Stimulated activated CD4-positive, alpha-beta T cell treated with anti-CD3 and anti-CD28 coated beads, TNF-alpha, amount 100 ng/mL, for 1 hour (primary cell): ENCODE measurements at places on chromosomes 16 and 17.

DNA sequence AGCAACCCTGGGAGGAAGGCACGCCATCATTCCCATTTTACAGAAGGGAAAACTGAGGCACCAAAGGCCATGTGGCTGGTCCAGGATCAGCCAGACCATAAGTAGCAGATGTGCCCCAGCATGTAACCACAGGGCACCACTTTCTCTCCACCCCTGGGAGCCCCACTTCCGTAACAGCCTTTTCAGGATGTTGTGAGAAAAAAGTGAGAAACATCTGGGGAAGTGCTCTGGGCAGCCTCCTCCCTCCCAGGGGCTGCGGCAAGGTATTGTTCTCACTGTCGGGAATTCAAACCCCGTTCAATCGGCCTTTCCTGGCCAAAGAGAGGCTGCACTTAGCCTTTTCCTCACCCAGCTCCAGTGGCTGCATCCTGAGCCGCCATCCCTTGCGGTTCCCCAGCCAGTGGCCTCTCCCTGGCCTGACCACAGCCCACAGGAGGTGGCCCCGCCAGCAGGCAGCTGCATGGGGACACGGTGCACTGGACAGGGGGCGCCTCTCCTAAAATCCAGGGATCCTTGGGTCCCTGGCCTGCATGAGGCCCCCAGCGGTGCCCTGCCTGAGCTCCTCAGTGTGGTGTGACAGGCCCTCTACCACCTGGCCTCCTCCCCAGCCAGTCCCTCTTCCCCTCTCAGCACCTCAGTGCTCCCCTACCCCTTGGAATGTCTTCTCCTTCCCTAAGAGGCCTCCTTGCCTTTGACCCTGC lies 5.7 kb upstream of the CDH5 start:
- no peak for DNase-seq

- no peak for DNase-seq
These were observed 834.4 kb downstream of the KCNJ2 start for GRCh38 chr17:71003736-71004135.

GRCh38 chr17:1729966-1730325 lies 5.4 kb downstream of the WDR81 start:
- DNase-seq: no peak

DNA sequence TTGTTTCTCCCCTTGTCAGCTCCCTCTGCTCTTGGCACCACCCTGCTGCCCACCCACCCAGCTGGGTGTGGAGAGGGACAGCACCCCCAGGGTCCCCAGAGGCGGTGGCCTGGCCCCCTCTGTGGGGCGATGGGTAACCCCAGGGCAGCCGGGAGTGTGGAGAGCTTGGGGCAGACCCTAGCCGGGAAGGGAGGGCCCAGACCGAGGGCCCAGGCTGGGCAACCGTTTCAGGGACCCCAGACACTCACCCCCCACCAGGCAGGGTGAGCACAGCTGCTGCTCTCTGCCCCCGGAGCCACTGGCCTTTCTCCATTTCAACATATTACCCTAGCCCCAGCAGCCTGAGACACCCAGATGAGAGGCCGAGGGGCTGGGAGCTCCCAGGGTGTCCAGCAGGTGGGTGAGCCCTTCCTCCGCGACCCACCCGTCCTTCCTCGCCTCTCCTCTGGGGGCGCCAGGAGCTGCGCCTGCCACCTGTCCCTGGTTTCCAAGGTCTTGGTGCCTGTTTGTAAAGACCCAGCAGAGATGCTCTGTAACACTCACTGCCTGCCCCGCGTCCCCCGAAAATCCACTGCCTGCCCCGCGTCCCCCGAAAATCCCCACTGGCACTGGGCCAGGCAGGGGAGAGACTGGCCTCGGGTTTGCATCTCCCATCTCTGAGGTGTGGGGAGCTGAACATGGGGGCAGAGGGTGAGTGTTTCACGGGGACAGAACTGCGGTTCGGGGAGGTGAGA lies 45.4 kb downstream of the BAHCC1 start:
- no peak for DNase-seq

DNA sequence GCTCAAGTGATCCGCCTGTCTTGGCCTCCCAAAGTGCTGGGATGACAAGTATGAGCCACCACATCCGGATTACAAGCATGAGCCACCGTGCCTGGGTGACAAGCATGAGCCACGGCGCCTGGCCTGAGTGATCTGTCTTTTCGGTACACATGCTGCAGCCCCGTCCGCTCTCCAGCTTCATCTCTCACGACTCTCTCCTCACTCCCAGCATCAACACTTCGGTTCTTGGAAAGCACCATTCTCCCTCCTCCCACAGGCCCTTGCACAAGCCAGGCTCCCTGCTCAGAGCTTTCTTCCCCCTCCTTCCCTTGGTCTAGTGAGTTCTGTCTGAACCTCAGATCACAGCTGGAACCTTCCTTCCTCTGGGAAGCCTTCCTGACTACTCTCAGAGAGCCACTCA lies 6.5 kb upstream of the NCBP3 start:
- no peak for DNase-seq

- DNase-seq: no peak
These were observed 1.1 kb upstream of the THRA start for GRCh38 chr17:40061609-40062038.

- DNase-seq: no peak
These were observed 73.3 kb downstream of the N4BP1 start for GRCh38 chr16:48536614-48537200.

- DNase-seq: no peak
These were observed 657.8 kb downstream of the MAF start for GRCh38 chr16:78942625-78943245.

DNA sequence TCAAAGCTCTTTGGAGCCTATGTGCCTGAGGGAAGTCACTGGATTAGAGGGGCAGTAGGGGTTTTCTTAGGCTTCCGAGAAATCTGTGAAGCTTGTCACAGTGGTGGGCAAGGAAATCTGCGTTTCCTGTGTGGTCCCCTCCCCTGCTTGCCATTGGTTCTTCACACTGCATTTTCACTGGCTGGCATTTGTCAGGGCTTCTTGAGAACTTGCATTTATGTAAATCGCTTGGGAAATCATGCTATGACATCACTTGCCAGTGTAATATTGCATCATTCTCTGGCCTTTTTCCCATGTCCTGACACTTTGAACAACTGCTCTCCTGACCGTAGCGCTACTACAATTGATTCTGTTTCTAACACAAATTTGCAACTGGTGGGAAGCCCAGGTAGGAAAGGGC lies 1.8 kb downstream of the CACNG3 start:
- DNase-seq: no peak
